ENCODE measurements at places on chromosomes 5 and 9. TPM values are rescaled to one million over a fixed set of nuclear protein-coding genes. Genes with fewer than 3 reads are reported as not detected.

GRCh38 chr5:9851458-9851857 lies 221.3 kb upstream of the TAS2R1 start:
- no peak overlapping the region for H3K4me3 ChIP-seq
- H3K27me3 ChIP-seq: no peaks in the 10 kb centered on the region
- H3K27ac ChIP-seq: no peak overlapping the region
- no peaks in the 10 kb centered on the region for H3K36me3 ChIP-seq
- no peaks in the 10 kb centered on the region for H3K4me1 ChIP-seq
- DNase-seq: no peak

Gene SLC4A9
- total RNA-seq: 0.32 TPM

Gene HRCT1
- total RNA-seq: 8.7 TPM

DNA sequence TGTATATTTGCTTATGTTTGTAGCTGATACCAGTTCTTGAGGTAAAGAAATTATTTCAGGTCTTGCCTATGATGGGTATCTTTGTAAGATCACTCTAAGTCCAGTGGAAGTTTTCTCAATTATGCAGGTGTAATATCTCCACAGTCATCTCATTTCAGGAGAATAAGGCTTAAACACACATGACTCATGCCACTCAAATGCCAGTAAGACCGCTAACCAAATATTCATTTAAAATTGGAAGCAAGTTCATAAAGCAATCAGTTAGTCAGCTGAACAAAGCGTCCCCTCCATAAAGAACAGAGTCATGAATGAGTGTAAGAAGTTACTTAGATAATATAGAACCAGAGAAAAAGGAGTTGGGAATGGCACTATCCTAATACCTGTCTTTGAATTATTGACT lies 248.7 kb downstream of the LURAP1L start:
- H3K27me3 ChIP-seq: no peaks in the 10 kb centered on the region
- no peak for DNase-seq
- H3K36me3 ChIP-seq: no peaks in the 10 kb centered on the region
- H3K4me1 ChIP-seq: no peaks in the 10 kb centered on the region
- no peak overlapping the region for H3K4me3 ChIP-seq

DNA sequence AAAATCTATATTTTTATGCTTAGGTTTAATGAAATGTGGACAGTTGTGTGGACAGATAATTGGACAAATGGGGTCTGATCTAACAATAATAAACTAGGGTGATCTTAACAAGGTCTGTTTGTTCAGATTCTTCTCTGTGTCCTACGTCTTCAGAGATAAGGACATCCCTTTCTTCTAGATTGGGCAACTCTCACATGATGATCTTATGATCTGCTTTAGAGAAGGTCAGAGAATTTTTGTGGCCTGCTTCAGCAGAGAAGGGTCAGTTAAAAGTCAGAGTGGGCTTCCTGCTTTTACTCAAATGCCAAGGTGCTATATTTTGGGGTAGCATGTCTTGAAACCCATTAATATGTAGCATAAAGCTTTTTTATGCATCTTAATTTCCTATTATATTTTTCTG lies 63.8 kb upstream of the RGMB start:
- no peaks in the 10 kb centered on the region for H3K36me3 ChIP-seq
- no peak overlapping the region for H3K27ac ChIP-seq
- DNase-seq: no peak
- H3K4me3 ChIP-seq: no peak overlapping the region

Measured in lower lobe of right lung (tissue), 2 donors.